ENCODE measurements at places on chromosomes 1 and 21.

DNA sequence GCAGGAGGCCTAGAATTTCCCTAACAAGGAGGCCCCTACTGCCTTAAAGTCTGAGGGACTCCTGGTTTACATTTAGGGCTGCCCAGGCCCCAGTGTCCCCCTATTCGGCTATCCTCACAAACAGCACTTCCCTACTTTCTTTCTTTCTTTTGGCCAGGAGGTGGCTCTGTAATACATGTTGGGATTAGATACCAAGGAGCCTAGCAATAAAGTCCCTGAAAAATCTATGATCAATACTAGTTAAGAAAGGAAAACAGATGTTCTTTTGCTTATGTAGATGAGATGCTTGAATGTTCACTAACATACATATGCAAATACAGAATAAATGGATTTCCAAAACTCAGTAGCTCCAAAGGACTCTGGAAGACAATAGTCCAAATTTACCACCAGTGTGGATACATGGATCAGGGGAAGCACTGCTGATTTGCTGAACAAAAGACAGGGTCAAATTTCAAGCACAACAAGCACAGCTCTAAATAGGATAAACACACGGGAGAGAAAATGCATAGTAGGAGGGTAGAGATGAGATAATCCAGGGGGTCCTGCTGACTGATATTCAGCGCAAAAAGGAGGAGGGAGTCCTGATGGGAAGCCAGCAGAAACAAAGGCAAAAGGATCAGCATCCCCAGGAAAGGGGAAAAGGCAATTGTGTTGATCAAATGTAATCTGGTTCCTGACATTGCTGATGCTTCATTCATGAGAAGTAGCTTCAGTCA is 240.0 kb downstream of the NUF2 start:
- no peak for DNase-seq

DNA sequence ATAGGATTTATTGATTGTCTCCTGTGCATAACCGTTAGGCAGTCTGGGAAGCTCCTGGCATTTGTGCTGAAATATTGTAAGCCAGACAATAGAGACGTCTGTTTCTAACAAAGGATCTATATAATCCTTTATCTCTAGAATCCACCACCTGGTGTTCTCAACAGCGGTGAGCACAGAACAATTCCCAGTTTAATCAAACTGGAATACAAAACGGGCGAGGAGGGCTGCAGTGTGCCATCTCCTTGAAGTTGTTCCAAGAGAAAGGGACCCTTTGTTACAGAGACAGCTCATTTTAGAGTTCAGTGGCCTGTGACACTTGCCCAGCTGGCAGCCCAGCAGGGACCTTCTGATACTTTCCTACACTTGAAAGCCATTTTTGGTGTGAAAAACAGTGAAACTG is 162.8 kb upstream of the IVNS1ABP start:
- DNase-seq = no peak

- no peak for DNase-seq
These were observed 351.6 kb upstream of the PLXNA2 start for GRCh38 chr1:208595745-208596144.

DNA sequence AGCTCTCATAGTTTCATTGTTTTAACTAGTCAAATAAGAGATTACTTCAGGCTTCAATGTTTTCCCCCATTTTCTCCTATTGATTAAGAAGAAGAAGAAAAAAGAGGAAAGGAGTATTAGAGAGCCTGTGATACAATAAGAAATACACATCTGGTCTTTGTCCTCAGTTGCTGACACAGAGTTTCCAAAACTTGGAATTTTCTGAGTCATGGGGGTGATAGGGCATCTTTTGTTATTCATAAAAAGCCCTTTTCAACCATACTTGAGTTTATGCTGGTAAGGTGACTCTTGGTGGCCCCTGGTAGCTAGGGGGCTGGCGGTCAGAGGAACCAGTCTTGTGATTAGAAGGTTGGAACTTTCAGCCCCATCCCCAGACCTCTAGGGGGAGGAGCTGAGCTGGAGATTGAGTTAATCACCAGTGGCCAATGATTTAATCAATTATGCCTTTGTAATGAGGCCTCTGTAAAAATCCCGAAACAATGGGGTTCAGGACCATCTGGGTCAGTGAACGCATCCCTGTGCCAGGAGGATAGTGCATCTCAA is 28.9 kb upstream of the KLF18 start:
- DNase-seq = no peak
